H54 (cell line): ENCODE measurements at places on chromosomes 3 and 15.

DNA sequence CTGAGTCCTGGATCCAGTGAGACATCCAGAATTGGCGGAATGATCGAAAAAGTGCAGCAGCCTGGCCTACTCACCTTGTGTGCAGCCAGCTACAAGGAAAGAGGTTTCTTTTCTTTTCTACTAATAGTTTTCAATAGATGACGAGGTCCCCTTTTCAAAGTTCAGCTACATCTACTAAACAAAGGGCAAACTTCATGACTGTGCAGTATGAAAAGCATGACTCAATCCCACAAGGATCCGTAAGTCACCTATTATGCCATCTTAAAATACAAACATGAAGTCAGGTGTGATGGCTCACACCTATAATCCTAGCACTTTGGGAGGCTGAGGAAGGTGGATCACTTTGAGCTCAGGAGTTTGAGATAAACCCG lies 16.7 kb downstream of the MIX23 start:
- no peak for DNase-seq

GRCh38 chr3:18024715-18025114 lies 282.3 kb upstream of the TBC1D5 start:
- DNase-seq = no peak

DNA sequence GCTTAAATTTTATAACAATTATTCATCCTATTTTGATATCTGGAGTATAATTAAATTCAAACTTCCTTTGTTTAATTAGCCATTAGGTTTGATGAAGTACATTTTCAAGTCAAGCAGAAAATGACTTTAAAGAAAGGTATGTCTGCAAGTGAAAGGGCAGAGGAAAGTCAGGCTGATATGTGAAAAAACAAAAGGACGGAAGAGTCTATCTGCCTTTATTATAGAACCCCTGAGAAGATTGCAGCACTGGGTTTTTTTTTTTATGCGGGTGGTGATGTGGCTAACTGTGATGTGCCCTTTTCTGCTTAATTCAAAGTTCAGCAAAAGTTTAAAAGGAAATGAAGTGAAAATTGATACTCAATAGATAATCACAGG lies 83.2 kb downstream of the COL8A1 start:
- no peak for DNase-seq

DNA sequence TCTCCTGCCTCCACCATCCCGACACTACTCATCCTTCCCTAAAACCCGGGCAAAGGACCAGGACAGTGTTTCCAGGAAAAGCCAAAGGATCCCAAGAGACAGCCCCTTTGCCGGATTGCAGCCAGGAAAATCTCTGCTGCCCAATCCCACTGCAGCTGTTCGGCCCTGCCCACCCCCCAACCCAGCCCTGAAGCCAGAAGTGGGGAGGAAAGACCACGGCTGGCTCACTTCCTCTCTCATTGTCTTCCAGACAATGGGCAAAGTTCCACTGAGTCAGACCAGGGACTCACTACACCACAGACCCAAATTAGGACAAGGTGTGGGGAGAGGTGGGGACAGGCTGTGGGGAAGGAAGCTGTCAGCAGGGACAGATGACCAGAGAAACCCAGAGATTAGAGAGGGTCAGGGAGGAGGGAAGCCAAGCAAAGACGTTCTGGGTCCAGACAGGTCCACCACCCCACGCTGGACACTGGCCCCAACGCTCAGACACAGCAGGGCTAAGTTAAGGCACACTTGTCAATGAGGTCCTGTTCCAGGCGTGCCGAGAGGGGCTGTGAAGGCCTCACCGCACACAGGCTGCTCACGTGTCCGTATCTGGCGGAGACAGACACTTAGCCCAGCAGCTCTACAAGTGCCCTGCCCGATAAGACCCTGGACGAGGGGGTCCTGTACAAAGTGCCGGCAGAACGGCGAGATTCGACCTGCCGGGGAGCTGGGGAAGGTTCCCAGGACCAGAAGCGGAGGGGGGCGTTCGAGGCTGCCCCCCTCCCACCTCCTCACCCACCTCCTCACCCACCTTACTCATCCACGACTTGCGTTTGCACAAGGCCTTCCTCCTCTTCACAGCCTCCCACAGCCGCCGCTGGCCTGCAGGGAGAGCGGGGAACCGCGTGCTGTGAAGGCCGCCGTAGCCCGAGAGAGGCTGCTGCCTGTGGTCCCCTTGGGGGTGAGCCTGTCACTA lies 21.9 kb downstream of the TNK2 start:
- DNase-seq = no peak

DNA sequence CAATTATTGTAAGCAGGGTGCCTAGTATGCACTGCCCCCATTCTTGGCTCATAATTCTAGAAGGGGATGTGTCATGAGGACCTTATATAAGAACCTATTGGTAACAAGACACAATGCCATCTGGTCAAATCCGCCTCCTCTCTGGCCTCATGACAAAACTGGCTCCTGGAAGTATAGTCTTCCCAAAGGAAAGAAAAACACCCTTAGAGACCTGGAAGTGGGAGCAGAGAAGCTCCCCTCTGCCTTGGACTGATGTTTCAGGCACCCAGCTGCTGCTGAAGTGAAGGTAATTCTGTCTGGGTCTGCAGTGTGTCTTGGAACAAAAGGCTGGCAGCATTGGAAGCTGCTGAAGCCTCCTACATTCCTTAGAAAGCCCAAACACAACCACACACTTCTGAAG lies 107.2 kb upstream of the CLSTN2 start:
- no peak for DNase-seq

DNA sequence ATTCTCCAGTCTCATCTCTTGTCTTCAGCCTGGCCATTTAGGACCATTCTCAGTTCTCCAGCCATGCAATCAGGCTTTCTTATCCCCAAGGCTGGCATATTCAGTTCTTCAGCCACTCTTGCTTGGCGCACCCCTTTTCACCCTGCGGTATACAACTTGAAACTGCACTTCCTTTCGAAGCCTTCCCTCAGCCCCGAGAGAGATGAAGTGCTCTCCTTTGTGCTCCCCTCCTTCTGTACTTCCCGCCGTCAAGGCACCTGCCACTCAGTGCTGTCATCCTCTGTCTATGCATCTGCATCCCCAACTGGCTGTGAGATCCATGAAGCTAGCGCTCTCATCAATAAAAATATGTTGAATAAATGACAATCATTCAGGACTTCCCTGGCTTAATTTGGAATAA lies 45.7 kb downstream of the MORC1 start:
- DNase-seq = no peak

- DNase-seq = no peak
Measured at GRCh38 chr3:182725372-182726251, 67.7 kb upstream of the ATP11B start.

- DNase-seq = no peak
Measured at GRCh38 chr3:4848176-4848825, 130.9 kb upstream of the BHLHE40 start.

GRCh38 chr3:33096093-33096868 lies 665 bp downstream of the GLB1 start:
- DNase-seq = peak; percentile 35
